ENCODE measurements at places on chromosomes 13 and 19. TPM values are rescaled to one million over a fixed set of nuclear protein-coding genes. Genes with fewer than 3 reads are reported as not detected.

GRCh38 chr13:72208112-72208645, 341.2 kb upstream of the DACH1 start:
- no peaks in the 10 kb centered on the region for H3K36me3 ChIP-seq
- H3K27ac ChIP-seq, result no peak overlapping the region
- no peaks in the 10 kb centered on the region for H3K4me1 ChIP-seq
- no peak for DNase-seq
- H3K27me3 ChIP-seq, result no peaks in the 10 kb centered on the region

GRCh38 chr13:103007427-103007762, 58.8 kb downstream of the SLC10A2 start:
- H3K27ac ChIP-seq, result no peak overlapping the region
- H3K4me3 ChIP-seq, result no peak overlapping the region
- H3K36me3 ChIP-seq, result no peaks in the 10 kb centered on the region
- H3K4me1 ChIP-seq, result no peaks in the 10 kb centered on the region

DNA sequence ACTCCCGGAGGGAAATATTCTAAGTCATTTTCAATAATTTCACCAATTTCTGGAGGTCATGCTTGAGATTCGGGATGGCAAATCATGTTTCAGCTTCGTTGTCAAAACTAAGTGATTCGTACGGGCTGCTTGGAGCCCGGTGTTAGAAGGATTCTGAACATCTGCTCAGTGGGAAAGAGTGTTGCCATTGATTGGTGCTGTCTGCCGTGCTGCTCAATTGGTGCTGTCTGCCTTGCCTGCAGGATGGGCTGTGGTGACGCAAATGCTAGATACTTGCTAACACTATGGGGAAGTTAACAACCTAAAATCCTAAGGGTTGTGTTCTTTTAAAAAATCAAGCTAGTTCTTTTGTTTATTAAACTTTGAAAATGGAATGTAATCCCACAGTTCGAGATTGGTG, 17.3 kb upstream of the CACNG8 start:
- peaks cover 5% of the 10 kb centered on the region for H3K27me3 ChIP-seq
- no peaks in the 10 kb centered on the region for H3K4me1 ChIP-seq
- DNase-seq, result no peak
- no peak overlapping the region for H3K4me3 ChIP-seq

GRCh38 chr13:37870895-37871550, 1.5 kb upstream of the TRPC4 start:
- H3K27me3 ChIP-seq, result no peaks in the 10 kb centered on the region
- H3K36me3 ChIP-seq, result no peaks in the 10 kb centered on the region
- H3K27ac ChIP-seq, result no peak overlapping the region
- no peak for DNase-seq
- no peak overlapping the region for H3K4me3 ChIP-seq
- no peaks in the 10 kb centered on the region for H3K4me1 ChIP-seq

DNA sequence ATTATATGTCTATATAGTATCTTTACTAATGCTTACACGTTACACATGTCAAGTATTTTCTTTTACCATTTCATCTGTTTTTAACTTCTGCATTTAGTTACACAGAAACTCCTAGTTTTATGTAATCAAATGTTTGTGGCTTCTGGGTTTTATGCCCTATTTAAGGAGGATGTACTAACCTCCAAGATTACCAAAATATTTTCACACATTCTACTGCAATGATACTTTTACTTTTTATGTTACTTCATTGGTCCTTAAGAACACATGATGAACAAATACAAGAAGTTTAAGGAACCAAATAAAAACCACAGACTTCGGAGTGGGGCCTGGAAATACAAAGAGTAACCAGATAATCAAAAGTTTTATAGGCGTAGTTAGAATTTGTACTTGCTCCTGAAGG, 37.2 kb downstream of the ZC3H13 start:
- no peaks in the 10 kb centered on the region for H3K4me1 ChIP-seq
- no peaks in the 10 kb centered on the region for H3K27me3 ChIP-seq
- peaks cover 4% of the 10 kb centered on the region for H3K36me3 ChIP-seq
- DNase-seq, result no peak
- H3K27ac ChIP-seq, result no peak overlapping the region

GRCh38 chr13:97408938-97409337, 25.0 kb upstream of the RAP2A start:
- no peak overlapping the region for H3K27ac ChIP-seq
- no peaks in the 10 kb centered on the region for H3K36me3 ChIP-seq
- DNase-seq, result no peak
- no peaks in the 10 kb centered on the region for H3K4me1 ChIP-seq
- H3K4me3 ChIP-seq, result no peak overlapping the region

DNA sequence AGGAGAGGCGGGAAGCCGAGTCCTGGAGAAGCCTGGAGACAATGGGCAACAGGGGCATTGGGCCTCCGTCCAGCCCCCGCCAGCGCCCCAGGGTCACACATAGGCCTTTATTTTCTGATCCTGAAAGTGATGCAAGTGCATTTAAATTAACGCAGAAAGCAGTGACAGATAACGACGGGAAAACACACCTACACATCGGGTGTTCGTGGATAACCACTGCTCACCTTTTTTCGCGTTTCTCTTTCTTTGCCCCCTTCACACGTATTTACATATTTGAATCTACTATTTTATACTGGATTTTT, 30.4 kb upstream of the GRTP1 start:
- DNase-seq, result no peak
- H3K27me3 ChIP-seq, result no peaks in the 10 kb centered on the region
- H3K36me3 ChIP-seq, result no peaks in the 10 kb centered on the region
- H3K27ac ChIP-seq, result no peak overlapping the region

DNA sequence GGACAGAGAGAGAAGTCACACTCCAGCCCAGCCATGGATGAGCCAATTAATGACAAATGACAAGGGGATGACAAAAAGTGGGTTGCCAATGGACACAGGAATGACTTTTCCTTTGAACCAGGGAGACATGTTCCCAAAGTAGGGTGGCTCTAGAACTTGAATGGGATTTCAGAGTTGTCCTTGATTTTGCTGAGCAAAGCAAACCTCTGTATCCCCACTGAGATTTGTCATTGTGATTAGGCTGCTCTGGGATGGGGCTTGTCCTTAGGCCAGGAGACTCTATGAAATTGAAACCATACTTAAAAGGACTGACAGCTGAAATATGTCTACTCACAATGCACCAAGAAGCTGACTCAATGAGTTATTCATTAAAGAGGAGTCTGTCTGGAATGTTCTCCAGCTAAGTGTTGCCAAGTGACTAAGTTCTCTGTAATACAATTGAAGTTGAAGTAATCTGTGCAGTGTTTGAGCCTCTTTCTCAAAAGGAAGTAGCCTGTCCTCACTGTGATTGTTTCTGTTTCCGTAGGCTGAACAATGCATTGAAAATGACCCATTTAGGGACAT, 69.0 kb upstream of the PCDH9 start:
- no peaks in the 10 kb centered on the region for H3K36me3 ChIP-seq
- no peaks in the 10 kb centered on the region for H3K27me3 ChIP-seq
- H3K4me3 ChIP-seq, result no peak overlapping the region
- DNase-seq, result no peak
- H3K4me1 ChIP-seq, result no peaks in the 10 kb centered on the region

DNA sequence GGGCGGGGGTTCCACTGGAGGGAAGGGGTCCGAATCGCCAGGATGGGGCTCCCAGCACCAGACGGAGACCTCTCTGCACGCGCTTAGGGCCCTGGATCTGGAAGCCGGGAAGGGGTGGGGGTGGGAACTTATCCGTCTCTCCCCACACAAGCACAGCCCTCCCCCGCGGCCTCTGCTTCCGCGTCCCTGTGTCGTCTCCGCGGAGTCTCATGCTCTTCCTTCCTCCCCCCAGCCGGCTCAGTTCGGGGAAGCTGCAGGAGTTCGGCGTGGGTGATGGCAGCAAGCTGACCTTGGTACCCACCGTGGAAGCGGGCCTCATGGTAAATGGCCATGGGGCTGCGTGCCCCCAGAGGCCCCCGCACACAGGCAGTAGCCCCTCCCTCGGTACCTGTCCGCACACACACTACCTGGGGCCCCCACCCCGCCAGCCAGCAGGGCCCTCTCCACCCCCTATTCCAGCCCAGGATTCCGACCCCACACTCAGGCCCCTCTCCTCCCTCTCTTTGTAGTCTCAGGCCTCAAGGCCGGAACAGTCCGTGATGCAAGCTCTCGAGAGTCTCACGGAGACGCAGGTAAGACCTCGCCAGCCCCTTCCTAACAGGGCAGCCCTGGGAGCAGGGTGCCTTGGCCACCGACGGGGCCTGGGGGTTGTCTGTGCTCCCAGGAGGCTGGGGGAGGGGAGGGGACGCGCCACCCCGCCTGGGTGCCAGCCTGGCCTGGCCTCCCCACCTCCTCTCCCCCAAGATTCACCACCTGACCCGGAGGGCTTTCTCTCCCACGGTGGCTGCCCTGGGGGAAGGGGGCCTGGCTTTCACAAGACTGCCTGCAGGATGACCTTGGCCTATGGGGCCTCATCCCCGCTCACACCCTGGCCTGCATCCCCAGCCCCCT, 3.2 kb downstream of the MIDN start:
- peak overlapping the region; percentile 97 for H3K27ac ChIP-seq
- no peaks in the 10 kb centered on the region for H3K27me3 ChIP-seq
- H3K4me1 ChIP-seq, result no peaks in the 10 kb centered on the region

DNA sequence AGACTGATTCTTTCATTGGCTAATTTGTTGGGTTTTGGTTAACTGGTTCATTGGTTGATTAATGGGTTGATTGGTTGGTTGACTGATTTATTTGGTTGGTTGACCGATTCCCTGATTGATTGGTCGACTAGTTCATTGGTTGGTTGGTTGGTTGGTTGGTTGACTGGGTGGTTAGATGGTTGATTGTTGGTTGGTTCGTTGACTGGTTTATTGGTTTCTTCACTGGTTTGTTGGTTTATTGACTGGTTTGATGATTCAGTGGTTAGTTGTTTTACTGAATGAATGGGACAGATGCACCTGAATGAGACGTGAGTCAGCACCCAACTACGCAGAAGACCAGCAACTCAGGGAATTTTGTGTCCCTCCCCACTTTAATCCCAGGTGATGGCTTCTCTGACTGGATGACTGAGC, 2.7 kb upstream of the NUP62 start:
- no peaks in the 10 kb centered on the region for H3K27me3 ChIP-seq
- no peak for DNase-seq
- H3K4me3 ChIP-seq, result peak overlapping the region; percentile 98
- H3K4me1 ChIP-seq, result peaks cover 11% of the 10 kb centered on the region
- peaks cover 27% of the 10 kb centered on the region for H3K36me3 ChIP-seq

DNA sequence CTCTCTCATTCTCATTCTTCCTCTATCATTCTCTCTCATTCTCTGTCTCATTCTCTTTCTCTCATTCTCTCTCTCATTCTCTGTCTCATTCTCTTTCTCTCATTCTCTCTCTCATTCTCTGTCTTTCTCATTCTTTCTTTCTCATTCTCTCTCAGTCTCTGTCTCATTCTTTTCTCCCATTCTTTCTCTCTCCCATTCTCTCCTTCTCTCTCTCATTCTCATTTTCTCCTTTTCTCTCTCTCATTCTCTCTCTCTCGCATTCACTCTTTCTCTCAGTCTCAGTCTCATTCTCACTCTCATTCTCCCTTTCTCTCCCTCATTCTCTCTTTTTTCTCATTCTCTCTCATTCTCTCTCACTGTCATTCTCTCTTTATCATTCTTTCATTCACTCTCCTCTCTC, 152.0 kb upstream of the UQCRFS1 start:
- no peak overlapping the region for H3K27ac ChIP-seq
- no peak for DNase-seq
- H3K4me3 ChIP-seq, result no peak overlapping the region
- no peaks in the 10 kb centered on the region for H3K27me3 ChIP-seq

- no peak overlapping the region for H3K27ac ChIP-seq
- H3K4me1 ChIP-seq, result no peaks in the 10 kb centered on the region
- DNase-seq, result peak; percentile 47
- peak overlapping the region; percentile 26 for H3K4me3 ChIP-seq
- peaks cover 18% of the 10 kb centered on the region for H3K27me3 ChIP-seq
Observed at GRCh38 chr13:101916108-101916774, 463.8 kb downstream of the ITGBL1 start.

The TEAD2 gene
- 8.9 TPM for total RNA-seq

The LGALS14 gene
- not detected for total RNA-seq

The PNMA8B gene
- total RNA-seq, result 0.37 TPM

The COLGALT1 gene
- total RNA-seq, result 35.0 TPM

The ZNF765 gene
- total RNA-seq, result 2.2 TPM

The POLD1 gene
- total RNA-seq, result 6.2 TPM

The CEACAM8 gene
- total RNA-seq, result not detected

The HRC gene
- total RNA-seq, result 0.68 TPM

The KANK3 gene
- 3.3 TPM for total RNA-seq
